Left renal pelvis (tissue), 4 donors: ENCODE measurements at places on chromosomes 5 and 9.

- DNase-seq: no peak
Observed at GRCh38 chr5:105730982-105731381, 1939.8 kb downstream of the EFNA5 start.

DNA sequence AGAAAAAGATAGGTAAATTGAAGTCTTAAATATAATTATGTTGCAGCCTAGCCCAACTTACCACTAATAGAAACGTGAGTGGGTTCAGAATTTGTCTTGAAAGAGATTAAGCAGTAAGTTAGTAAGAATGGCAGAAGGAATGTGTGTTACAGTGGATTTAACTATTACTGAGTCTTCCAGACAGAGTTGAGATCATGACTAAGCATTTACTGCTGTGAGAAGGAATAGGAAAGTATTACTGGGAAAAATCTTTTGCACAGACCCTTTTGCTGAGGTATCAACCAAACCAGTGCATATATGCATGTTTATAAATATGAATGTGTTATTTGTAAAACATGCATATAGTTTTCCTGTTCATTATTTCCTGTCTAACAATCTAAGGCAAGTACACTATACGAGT, 112.8 kb upstream of the EFNA5 start:
- no peak for DNase-seq

- no peak for DNase-seq
Observed at GRCh38 chr9:102273952-102274351, 535.5 kb upstream of the GRIN3A start.

DNA sequence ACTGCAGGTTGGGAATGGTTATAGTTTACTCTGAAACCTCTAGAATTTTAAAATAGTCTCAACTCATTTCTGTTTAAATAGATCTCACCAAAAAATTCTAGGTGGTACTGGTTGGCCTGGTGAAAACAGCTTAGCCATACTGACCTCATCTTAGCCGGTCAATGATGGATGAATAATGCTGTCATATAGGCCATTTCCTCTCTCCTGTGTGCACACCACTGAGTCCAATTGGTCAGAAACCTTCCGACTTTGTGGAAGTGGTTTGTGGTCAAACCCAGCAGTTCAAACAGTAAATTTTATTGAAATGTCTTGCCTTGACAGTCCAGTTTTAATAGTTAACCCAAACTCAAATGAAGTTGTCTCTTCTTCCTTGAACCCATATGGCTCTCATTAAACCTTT, 98.6 kb downstream of the GIN1 start:
- DNase-seq: no peak

- DNase-seq: no peak
Observed at GRCh38 chr5:66967826-66968262, 228.8 kb downstream of the CD180 start.

GRCh38 chr9:133950192-133950591, 41.9 kb downstream of the VAV2 start:
- DNase-seq: no peak

DNA sequence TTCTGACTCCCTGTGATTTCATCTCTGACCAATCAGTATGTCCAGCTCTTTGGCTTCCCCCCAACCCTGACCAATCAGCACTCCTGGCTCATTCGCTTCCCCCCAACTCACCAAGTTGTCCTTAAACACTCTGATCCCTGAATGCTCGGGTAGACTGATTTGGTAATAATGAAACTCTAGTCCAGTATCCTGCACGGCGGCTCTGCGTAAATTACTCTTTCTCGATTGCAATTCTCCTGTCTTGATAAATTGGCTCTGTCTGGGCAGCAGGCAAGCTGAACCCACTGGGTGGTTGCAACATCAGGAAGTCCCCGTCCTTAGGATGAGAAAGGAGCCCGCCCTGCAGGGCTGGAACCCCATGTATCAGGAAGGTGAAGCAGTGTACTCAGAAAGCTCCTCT, 10.4 kb downstream of the FCN2 start:
- no peak for DNase-seq

DNA sequence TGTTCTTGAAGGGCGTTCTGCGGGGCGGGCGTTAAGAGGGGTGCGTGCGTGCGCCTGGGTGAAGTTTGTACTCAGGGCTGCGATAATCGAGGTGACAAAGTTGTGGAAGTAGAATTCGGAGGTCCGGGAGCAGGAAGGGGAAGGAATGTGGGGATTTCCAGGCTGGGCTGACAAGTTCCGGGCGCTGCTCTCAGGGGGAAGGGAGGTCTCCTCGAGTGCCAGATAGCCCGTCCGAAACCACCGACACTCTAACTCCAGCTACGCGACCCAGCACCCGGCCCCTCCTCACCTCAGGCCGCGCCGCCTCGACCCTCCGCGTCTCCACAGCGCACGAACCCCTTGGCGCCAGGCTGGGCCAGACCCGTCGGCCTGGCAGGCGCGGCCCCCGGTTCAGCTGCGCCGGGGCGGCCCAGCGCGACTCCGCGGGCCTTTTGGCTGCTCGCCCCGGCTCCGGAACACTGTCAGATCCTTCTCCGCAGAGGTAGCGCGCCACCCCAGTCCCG, at the start of gene IL6ST:
IL6ST (minus strand) TSS at position 469 of the 503 bp plus-strand sequence. CDS start 18,685 bp downstream, outside the sequence.
- no peak for DNase-seq

GRCh38 chr5:93477816-93478215, 103.2 kb downstream of the NR2F1-AS1 start:
- DNase-seq: no peak

GRCh38 chr9:81474792-81475191, 214.6 kb downstream of the TLE1 start:
- no peak for DNase-seq

- no peak for DNase-seq
Observed at GRCh38 chr5:142671266-142671665, 14.6 kb downstream of the FGF1 start.

DNA sequence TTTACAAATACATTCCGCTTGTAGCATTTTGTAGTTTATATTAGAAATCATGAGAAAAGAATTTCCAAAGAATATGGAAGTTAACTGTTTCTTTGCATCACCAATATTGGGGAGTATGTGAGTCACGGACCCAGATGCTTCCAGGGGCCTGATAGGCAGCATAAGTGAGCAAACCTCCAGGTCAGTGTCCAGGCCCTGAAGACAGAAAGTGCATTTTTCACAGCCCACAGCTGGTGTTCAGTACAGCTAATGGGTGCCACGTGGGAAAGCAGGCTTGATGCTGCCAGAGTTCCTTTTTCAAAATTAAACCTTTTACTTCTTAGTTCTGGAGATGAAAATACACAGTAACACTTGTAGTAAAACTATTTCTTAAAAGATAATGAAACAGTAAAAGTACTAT, 454.4 kb upstream of the ACTBL2 start:
- no peak for DNase-seq

- DNase-seq: no peak
Observed at GRCh38 chr5:14364576-14365472, 216.8 kb upstream of the OTULINL start.

- DNase-seq: no peak
Observed at GRCh38 chr5:175640106-175640775, 17.6 kb upstream of the HRH2 start.

DNA sequence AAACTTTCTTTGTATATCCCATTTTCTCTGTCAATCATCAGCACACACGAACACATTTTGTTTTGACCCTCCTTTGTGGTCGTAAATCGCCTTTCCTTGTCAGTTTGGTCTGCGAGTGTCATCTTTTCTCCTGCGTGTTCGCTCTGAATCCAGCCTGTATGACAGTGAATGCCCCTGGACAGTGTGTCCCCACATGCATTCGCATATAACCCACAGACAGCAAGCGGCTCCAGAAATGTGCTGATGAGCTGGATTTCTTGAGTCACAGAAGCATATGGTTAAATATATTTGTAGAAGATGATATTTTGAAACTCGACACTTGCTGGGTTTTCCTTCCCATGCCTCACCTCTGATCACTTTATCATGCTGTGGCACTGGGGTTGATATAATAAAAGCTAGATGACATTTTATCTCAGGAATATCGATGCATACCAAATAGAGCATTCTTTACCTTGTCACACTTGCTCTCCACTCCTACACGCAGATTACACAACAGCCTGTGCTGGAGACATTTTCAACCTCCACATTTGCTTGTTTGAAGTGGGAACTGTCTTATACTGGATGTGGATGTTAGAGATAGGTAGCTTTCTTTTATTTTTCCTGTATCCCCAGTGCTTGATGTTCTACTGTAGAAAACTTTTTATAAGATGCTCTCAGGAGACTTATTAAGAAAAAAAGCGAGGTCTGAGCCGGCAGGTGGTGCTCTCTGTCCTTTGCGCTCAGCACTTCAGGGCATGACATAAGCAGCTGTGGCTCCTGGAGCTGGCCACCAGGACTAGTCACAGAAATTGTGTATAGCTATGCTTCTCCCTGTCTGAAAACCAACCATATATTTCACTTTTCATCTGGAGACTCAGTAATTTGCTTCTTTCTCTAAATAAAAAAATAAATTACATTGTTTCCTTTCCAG, 215.1 kb downstream of the SH3GL2 start:
- DNase-seq: no peak

GRCh38 chr5:135700731-135701130, 121.9 kb upstream of the CXCL14 start:
- DNase-seq: no peak

GRCh38 chr5:5387192-5387591, 35.3 kb upstream of the ICE1 start:
- no peak for DNase-seq

DNA sequence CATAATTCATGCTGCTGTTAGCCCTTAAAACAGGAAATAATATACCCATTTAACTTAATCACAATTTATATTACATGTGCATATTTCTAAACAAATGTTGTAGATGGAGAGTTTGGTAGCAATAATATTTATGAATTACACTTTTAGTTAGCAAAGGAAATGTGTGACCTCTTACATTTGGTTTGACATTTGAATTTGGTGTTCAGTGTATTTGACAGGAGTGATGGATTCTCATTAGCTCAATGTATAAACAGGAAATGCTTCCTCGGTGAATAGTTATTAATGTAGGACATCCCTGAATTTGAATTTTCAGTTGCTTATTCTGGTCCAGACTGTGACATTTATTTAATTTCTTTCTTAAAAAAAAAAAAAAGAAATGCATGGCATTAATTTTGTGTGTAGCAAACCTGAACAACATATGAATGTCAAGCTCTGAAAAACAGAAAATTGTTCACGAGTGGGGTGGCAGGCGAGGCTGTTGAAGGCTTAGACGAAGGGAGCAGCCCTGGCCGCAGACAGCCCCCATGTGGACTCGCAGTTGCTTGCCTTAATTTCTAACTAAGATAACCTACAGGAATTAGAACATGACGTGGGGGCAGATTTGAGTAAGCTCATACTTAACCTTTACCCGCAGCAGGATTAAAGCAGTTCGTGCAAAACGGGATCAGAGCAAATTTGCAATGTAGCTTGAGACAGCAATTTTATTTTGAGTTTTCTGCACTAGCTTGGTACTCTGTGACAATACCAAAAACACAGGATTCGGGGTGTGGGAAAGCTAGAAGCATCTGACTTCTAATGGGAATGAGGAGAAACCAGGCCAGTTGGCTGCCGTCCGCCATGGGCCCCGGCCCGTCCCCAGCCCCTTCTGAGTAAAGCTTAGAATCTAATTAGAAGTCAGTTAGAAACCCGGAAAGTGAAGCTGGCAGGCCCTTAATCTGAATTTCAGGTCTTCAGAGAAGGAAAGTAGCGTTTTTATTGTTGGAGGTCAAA, 134.3 kb downstream of the MACROH2A1 start:
- DNase-seq: no peak

DNA sequence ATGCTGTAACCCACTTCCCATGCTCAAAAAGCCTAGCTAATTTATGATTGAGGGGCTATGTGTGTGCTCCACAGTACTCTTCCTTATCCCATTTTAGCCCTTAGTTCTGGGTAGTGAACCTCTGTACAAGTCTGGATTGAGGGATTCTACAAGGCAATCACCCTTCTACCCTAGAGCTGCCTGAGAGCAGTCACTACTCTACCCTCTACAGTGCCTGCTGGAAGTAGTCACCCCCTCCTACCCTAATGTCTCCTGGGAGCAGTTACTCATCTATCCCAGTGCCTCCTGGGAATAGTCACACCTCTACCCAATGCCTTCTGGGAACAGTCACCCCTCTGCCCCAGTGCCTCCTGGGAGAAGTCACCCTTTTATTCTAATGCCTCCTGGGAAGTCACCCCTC, 150.6 kb downstream of the ATP10B start:
- no peak for DNase-seq

DNA sequence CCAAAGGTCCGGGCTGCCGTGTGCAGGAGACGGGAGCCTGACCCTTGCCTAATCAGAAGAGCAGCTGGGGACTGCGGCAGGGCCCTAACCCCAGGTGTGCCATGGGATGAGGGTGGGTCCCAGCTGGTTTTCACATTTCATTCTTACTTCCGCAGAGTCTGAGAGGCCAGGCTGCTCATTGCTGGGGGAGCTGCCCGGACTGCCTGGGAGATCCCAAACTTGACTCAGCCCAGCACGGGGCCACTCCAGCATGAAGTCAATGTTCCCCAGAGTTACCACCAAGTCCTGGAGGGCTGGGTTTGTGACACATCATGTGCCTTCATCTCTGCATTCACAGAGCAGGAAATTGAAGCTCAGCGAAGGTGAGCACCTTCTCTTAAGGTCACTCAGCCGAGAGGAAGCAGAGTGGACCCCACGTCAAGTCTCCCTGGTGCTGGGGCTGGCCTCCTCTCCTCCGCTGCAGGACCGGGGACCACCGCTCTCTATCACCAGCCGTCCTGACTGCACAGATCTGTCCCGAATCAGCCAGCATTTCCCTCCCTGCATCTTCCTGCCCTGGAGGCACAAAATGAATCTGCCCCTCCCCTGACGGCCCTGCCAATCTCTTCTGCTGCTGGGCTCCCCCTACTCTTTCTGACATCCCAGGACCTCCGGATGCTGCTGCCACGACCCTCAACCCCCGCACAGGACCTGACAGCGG, 54.6 kb upstream of the PHYKPL start:
- no peak for DNase-seq

- no peak for DNase-seq
Observed at GRCh38 chr9:101625876-101626275, 31.1 kb upstream of the PPP3R2 start.

GRCh38 chr5:95859661-95860060, 37.1 kb upstream of the GLRX start:
- no peak for DNase-seq

DNA sequence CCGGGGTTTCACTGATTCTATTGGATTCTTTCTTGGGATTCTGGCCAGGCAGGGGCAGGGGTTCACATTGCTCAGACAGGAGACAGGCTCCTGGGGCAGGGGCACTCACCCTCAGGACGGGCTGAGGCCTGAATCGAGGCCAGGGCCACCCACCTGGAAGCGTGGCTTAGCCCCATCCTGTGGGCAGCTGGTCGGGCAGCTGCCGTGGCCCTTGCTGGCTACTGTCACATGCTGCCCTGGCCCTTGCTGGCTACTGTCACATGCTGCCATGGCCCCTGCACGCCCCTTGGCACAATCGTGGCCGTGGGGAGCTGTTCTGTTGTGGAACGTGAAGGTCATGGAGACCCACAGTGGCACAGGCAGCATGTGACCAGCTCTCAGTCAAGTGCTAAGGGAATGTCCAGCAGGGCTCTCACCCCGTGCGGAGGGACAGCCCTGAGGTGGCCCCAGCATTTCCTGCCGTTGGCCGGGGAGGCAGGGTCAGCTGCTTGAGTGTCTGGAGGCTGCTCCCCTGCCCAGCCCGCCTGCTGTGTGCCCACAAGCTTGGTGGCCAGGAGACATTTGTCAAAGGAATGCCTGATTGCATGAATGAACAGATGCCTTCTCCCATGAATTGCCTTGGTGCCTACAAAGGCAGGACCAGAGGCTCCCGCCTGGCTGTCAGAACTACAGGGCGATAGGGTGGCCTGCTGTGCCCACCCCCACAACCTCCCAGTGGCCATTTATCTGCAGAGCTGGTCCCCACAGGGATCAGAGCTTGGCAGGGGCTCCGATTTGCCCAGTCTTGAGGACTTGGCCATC, 16.9 kb upstream of the TMEM250 start:
- no peak for DNase-seq

GRCh38 chr9:99745085-99745484, 76.6 kb upstream of the NR4A3 start:
- DNase-seq: no peak
